Fibroblast of skin of right biceps (primary cell): ENCODE measurements at places on chromosomes 3 and 15.

DNA sequence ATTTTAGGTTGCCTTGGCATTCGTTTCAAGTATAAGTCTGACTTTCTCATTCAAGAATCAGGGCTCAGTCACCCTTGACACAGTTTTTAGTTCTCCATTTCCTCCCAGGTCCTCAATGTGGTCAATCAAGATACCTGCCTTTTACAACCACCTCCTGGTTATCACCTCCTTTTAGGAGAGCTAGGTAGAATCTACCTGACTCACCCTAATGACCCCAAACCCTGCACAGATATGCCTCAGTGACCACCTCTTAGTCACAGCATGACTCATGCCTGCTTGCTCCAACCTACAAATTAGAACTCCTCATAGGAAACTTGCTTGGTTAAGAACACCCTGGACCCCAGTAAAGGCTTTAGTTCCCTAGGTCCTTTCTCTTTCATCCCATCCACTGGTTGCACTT lies 22.5 kb downstream of the DMXL2 start:
- peak; percentile 27 for DNase-seq

DNA sequence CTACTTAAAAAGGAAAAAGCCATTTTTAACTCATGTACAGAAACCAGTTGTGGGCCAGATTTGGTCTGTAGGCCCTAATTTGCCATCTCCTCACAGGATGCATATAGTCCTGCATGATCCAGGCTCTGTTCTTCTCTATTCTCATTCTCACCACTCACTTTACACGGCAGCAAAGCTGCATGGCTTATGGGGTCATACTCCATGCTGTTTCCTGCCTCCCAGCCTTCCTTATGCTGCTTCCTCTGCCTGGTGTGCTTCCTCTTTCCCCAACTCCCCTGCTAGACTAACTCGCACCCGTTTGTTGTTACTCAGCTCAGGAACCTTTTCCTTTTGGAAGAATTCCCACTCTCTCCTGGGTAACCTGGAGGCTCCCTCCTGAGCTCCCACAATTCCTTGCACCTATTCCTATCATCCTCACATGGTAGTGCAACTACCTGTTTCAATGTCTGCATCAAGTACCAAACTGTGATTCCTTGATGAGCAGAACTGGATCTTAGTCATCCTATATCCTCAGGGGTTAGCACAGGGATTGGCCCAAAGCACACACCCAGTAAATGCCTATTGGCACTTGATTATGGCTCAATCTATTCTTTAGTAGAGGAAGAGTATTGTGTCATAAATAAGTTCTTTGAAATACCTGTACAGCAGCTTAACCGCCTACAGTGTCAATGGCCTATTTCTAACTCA lies 172.1 kb upstream of the MITF start:
- no peak for DNase-seq

DNA sequence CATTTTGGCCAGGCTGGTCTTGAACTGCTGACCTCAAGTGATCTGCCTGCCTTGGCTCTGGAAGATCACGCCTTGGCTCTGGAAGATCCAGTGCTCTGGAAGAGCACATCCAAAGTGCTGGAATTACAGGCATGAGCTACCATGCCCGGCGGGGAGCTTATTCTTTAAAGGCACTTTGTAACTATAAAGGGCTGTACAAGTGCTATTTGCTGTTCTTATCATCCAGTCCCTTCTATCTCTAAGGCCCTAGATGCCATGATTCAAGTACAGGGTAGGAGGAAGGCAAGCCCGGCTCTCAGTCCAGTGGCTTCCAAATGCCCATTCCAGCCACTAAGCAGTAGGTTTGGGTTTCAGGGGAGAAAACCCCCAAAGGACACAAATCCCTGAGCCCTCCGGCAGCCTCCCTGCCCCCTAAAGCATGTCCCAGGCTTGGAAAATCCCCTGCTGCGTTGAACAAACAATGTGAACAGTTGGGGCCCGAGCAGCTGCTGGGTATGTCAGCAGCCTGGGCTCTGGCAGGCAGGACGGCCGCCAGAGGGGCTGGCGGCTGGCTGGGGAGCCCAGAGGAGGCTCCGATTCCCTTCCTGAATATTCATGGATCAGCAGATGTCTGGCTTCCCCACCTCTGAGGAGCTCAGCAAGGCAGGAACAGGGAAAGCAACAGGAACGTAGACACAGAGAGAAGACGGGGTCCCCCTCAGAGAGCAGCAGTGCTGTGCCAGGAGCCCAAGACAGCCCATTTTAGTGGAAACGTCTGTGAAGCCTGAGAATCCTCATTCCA lies 7.7 kb downstream of the IGDCC4 start:
- DNase-seq = peak; percentile 68

DNA sequence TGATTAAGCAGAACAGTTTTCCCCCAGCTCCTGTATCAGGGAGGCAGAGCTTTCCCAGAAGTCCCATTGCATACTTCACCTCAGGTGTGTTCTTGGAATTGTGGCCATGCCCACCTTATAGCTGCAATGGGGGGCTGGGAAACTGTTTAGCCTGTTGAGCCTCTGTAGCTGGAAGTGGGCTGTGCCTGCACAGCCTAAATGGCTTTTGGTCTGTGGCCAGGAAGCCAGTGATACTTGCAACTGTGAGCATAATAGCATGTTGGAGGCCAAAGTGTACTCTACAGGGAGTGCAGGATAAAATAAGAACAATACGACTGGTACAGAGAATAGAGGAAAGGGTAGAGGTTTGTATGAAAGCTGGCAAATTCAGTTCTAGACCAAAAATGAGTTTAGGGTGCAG lies 248.5 kb downstream of the PTPRG start:
- DNase-seq = no peak

- peak; percentile 54 for DNase-seq
Measured at GRCh38 chr3:159783780-159784742, 204.6 kb upstream of the IL12A start.

- DNase-seq = no peak
Measured at GRCh38 chr3:23920151-23920655, 3.3 kb downstream of the RPL15 start.

- no peak for DNase-seq
Measured at GRCh38 chr15:69610277-69610676, 157.7 kb downstream of the RPLP1 start.

DNA sequence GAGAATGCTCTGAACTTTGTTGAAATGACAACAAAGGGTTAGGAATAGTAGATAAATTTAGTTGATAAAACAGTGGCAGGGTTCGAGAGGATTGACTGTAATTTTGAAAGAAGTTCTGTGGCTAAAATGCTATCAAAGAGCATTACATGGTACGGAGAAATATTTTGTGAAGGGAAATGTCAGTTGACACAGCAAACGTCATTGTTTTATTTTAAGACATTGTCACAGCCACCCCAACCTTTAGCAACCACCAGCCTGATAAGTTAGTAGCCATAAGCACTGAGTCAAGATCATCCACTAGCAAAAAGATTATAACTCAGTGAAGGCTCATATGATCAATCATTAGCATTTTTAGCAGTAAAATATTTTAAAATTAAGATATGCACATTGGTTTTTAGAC lies 8.7 kb upstream of the ST3GAL6 start:
- DNase-seq = no peak

DNA sequence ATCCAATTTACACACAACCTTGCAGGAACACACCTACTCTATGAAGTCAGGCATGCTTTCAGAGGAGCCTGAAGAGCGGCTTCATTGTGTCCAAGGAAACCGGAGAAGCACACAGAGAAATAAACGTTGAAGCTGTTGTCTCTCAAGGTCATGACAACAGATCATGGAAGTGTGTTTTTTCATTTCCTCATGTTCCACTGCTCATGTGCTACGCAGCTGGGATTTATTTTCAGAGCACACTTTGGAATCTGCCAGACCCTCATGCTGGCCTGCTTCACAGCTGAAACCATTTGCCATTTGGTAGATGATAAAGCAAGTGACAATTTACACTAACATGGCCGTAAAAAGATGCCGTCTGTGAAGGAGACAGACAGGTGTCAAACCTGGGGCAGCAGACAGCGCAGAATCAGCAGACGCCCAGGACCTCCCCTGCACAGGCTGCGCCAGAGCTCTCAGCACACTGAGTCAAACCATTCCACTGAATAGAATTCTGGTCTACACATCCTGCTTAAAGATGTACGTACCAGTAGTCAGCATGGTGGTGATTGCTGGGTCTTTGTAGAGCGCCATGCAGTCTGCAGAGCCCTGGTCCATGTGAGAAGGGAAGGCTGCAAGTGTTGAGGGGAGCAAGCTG lies 99.3 kb downstream of the ARNT2 start:
- DNase-seq = no peak

DNA sequence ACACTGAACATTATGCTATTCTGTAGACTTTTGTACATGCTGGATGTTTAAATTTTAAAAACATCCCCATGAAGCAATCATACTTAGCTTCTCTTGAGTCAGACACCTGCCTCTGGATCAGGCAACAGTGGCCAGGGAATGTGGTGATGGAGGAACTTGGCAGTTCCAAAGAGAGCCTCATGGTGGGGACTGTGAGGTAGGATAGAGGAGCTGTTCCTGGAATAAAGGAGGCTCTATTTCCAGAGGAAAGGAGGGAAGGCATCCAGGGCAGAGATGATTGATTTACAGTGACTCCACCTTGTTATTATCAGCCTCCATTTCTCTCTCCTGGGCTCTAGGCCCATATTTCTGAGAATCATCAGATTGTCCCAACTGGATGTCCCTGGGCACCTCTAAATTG lies 35.0 kb upstream of the ABHD17C start:
- DNase-seq = peak; percentile 63

- peak; percentile 63 for DNase-seq
Measured at GRCh38 chr15:58038426-58039078, 27.0 kb downstream of the ALDH1A2 start.

DNA sequence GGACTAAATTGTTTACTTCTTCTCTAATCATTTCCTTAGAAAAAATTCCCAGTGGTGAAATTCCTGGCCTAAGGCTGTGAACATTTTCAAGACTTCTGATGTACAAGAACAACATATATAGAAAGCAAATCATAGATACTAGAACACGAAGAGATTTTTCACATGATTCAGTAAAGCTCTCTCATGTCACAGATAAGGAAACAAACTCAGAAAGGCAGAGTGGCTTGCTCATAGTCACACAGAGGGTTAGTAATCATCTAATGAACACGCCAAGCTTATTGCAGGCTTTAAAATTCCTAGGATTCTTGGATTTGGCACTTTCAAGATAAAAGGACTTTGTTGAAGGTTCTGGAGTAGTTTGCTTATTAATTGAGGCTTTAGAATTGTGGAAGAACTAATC lies 26.2 kb downstream of the CRTAP start:
- DNase-seq = no peak

DNA sequence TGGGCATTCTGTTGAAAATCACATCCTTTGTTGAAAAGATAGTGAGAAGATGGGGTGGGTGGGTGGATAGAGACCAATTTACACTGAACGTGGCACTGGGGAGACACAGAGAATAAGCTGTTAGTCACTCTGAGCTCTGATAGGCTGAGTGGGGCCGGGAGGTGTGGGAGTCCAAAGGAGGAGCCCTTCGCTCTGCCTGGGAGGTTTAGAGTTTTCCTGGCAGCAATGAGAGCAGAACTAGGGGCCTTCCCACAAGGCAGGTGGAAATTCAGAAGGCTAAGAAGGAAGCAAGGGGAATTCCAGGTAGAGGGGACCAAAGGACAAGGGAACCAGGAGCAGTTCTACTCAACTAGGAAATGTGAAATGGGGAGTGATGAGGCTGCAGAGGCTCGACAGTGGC lies 272.7 kb downstream of the RPLP1 start:
- DNase-seq = no peak

- no peak for DNase-seq
Measured at GRCh38 chr3:64728428-64728827, 40.6 kb upstream of the ADAMTS9 start.

DNA sequence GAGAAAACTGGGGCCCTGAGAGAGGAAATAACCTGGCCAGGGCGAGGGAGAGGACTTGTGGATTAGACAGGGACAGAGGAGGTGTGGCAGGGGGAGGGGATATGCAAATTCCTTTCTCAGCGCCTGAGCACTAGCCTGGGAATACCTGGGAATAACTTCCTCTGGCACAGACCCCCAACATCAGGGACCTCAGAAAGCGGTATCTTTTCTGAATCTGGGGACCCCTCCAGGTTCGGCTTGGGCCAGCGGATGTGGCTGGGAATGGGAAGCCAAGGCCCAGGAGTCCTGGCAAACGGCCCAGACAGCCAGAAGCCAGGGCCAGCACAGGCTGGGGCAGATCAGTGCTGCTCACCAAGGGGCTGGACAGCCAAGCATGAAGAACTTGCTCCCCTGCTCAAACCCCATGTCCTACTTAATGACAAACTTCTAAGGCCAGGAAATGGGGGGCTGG lies 9.2 kb upstream of the ACSBG1 start:
- no peak for DNase-seq

GRCh38 chr15:81843226-81843625 lies 202.6 kb downstream of the MEX3B start:
- no peak for DNase-seq
